NCI-H510A (cell line): ENCODE measurements at places on chromosomes 5 and 9.

- DNase-seq = no peak
Observed at GRCh38 chr5:135203019-135203418, 169.0 kb upstream of the PITX1 start.

DNA sequence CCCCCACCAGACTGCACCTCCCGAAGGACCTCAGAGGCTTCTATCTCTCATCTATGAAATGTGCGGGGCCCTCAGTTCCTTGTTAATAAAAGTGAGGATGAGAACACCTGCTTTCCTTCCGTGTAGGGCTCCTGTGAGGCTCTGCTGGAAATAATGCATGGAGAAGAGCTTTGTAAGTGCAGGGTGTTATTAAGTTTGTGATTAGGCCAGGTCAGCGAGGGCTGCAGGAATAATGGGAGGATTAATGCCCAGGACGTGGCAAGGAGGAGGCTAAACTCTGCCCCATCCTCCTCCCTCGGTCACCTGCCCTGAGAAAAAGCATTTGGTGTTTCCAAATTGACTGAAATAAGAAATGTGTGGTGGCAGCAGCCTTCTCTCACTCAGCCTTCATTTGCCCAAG is 83.5 kb upstream of the HSPA9 start:
- DNase-seq = no peak

DNA sequence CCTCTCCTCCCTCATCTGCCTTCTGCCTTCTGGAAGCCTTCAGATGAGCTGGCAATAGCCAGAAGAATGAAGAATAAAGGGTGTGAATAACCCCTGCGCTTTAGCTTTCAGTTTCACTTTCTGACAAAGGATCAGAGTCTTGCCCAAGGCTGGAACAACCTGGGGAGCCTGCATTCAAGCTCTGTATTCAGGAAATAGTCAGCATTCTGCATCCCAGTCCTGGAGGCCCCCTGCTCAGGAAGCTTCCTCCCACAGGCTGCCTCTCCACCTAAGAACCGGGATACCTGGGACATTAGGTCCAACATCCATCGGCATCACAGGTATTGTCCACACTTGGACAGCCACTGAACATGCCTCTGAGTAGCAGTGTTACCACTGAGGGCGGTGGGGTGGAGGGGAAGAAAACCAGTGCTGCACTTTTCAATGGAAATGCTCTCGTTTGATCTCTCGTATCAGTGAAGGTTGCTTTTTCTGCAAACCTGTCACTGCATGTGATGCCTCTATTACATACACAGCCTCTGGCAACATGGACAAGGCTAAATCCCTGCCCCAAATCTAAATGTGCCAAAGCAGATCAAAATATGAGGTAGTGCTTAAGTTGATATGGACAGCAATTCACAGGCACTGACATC is 39.8 kb upstream of the ACO1 start:
- no peak for DNase-seq

DNA sequence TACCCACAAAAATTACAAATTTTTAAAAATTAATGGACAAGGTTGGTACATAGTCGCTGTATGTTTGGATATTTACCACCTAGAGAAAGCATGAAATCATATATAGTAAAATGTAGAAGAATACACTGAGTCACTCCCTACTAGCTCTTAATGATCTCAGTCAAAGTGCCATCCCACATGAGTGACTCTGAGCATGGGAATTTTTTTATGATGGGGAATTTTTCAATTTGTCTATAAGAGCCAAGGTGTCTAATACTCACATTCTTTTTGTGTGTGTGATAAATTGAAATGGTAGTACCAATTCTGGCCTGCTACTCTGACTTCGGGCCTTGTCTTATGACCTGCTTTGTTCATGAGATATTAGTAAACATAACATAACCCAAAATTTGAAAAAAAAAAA is 483.2 kb downstream of the CDH10 start:
- no peak for DNase-seq

- DNase-seq = no peak
Observed at GRCh38 chr5:108974594-108974993, 226.9 kb downstream of the FER start.

GRCh38 chr9:35294556-35294955 is 132.7 kb downstream of the UNC13B start:
- DNase-seq = no peak

DNA sequence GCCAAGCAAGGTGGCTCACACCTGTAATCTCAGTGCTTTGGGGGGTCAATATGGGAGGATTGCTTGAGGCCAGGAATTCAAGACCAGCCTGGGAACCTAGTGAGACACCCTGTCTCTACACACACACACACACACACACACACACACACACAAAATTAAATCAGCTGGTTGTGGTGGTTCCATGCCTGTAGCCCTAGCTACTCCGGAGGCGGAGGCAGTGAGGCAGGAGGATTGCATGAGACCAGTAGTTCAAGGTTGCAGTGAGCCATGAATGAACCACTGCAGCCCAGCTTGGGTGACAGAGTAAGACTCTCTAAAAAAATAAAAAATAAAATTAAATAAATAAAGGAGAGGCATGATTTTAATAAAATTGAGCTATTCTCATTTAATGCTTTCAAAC is 13.1 kb downstream of the CEMIP2 start:
- no peak for DNase-seq

DNA sequence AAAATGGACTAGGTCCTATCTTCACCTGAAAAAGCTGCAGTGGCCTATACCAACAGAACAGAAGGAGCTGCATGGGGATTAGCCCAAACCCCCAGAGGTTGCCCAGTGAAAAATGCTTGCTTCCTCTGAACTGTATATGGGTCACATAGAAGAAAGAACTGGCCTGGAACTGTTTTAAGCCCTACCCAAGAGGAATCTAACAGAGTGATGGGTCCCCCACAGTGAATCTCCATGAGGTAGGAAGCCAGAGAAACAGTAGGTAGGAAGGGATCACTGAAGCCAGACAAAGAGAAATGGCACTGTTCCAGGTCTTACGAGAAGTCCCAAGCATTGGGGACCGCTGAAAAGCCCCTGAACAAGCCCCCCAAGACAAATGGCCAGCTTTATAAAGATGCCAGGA is 28.8 kb upstream of the TRIM32 start:
- no peak for DNase-seq

GRCh38 chr5:137867664-137868063 is at the start of gene MYOT:
Gene MYOT, plus strand, starts transcription at chr5:137867860. Its CDS starts 2,792 bp downstream, at chr5:137870652.
- DNase-seq = no peak

DNA sequence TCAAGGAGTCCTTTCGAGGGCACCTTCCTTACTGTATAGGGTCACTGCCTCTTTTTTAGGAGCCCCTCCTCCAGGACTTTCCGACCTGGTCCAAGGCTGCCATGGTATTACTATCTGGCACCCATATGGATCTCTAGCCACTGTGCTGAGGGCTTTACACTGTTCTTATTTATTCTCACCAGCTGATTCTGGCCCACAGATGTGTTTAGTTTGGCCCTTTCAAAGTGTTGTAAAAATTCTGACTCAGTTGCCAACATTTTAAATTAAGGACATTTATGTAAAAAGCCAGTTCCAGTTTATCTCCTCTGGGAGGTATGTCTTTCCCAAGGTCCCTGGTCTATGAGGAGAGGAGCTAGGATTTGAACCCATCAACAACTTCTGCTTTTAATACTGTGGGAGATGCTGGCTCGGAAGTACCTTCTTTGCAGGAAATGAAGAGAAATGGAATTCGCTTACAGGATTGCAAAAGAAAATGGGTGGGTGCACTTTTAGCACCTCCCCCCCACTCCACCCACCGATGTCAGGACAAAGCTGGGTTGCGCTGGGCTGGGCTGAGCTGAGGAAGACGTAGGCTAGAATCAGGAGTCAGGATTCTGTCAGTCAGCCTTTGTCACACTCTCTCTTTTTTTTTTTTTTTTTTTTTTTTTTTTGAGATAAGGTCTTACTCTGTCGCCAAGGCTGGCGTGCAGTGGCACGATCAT is 7.8 kb downstream of the JADE2 start:
- no peak for DNase-seq

GRCh38 chr5:96961053-96961452 is 25.2 kb downstream of the LNPEP start:
- DNase-seq = no peak

GRCh38 chr5:82356808-82357671 is 78.9 kb upstream of the RPS23 start:
- no peak for DNase-seq

- DNase-seq = no peak
Observed at GRCh38 chr5:111469903-111470302, 42.4 kb downstream of the STARD4 start.

DNA sequence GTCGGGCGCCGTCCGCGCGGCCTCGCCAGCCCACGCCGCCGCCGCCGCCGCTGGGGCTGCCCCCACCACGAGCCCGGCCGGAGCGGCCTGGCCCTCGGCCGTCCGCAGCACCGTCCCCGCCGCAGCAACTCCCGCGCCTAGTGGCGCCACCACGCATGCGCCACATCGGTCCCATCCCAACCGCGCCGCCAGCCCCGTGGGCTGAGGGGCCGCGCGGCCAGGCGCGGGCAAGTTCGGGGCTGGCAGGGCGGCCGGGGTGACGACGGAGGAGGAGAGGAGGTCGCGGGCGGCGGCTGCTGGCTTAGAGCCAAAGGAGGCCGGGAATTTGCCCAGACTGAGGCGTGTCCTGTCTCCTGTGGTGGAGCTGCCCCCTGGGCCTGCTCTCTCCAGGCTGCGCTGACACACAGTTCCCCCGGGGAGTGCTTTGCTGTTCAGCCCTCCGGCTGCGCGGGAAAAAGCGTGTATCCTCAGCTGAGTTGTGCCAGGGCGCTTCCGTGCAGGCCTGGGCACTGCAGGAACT is at the start of gene TUSC1:
TSS of gene TUSC1 (minus strand) at position 298 of the 520 bp plus-strand sequence. CDS start at position 166, 132 bp downstream.
- no peak for DNase-seq

GRCh38 chr5:144121577-144121976 is 48.9 kb downstream of the YIPF5 start:
- DNase-seq = no peak

- DNase-seq = no peak
Observed at GRCh38 chr5:66655395-66656324, 59.5 kb downstream of the MAST4 start.

DNA sequence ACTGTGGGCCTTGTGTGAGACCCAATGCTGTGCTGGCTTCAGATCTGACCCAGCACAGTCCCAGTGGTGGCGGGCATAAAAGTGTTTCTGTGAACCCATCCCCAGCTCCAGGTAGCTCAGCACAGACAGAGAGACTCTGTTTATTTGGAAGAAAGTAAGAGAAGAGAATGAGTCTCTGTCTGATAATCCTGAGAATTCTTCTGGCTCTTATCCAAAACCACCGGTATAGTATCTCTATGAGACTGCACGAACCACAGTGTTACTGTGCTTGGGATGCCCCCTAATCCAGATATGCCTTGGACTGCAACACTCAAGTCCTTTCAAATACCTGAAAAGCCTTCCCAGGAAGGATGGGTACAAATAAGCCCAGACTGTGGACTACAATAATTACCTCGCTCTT is 1660.8 kb upstream of the ACO1 start:
- DNase-seq = no peak

DNA sequence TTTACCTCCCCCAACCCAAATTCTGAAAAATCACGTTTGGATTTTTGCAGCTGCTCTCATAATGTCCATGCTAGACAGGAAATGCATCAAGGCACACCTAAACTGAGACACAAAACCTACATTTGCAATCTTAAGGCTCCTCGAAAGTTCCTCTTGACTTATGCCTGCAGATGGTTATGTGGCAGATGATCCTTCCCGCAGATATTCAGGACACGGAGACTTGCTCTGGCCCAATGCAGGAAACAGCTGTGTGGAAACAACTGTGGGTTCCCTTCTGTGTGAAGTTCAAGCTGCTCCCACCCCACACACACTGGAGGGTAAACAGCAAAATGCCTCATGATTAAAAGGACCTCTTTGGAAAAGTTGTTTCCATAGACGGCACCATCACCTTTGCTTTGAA is 253.8 kb downstream of the EBF1 start:
- DNase-seq = no peak

DNA sequence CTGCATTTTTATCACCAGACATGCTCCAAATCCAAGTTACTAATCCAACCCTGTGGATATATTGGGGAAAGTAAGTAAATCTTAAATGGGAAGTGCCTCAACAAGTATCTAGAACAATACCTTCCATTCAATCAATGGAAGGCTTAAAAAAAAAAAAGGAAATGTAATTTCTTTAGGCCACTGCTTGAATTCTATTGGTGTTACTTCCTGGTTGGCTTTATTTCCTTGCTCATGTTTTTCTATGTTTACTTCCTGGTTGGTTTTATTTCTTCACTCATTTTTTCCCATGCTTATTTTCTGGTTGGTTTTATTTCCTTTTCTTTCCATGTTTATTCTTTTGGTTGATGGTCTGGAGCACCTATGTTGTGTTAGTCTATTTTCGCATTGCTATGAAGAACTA is 363.9 kb downstream of the KDM4C start:
- DNase-seq = no peak

GRCh38 chr5:52580921-52581320 is 206.8 kb upstream of the ITGA1 start:
- DNase-seq = no peak

DNA sequence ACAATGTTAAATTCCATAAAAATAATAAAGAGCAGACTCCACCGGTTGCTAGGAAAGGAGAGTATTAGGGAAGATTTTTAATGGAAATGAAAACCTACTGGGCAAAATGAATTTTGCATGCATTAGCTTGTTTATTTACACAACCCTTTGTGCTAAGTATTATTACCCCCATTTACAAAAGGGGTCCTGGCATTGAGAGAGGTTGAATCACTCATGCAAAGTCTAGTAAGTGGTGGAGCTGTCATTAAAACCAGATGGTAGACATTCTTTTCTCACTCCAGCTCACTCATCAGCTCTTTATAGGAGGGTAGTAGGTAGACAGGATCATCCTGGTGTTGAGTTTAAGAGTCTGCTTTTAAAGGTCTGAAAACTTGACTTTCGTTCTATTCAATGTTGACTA is 395.1 kb downstream of the PLK2 start:
- DNase-seq = no peak

DNA sequence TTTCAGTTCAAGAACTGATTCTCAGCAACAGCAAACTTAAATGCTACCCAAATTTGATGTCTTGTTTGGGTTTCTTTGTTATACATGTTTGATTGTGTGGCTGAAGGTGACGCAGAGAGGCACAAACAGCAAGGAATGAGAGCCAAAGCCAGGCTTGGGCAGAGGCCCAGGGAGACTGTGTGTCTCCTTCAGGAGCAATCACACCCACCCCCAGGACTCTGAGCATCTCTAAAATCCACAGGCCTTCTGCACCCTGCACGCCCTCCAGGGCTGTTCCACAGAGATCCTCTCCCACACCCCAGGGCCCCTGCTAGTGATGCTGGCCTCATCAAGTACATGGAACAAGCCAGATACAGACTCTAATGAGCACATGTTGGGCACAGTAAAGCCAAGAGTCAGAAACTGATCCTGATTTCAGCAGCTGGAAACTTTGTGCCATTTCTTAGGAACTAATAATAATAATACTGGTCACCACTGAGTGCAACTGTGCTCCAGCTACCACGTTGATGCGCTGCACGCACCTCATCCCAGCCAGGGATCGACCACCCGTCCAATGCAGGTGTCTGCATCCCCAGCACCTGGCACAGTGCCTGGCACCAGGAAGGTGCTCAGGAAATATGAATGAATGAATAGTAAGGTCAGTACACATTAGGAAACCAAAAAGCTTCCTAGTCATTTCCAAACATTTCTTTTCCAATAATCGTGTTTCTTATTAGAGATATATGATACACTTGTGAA is 54.6 kb upstream of the TCF7 start:
- no peak for DNase-seq
